ENCODE measurements at places on chromosomes 7 and 10. TPM values are rescaled to one million over a fixed set of nuclear protein-coding genes. Genes with fewer than 3 reads are reported as not detected.
A peak's percentile ranks its signal among the peaks of the same experiment; 100 is the strongest.

GRCh38 chr7:23230641-23231101 lies 15.9 kb upstream of the GPNMB start:
- DNase-seq, result no peak

DNA sequence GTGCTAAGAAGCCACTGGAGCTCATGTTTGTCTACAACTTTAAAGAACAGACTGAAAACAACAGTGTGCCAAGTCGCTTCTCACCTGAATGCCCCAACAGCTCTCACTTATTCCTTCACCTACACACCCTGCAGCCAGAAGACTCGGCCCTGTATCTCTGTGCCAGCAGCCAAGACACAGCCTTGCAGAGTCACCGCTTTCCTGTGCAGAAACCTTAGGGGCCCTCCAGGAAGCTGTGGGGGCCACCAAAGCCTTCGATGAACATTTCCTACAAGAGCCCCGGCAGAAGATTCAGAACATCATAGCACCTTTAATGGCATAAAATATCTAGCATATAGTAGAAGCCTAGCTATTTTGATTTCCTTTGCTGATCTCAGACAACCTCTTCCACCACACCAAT lies 88.0 kb upstream of the PRSS58 start:
- no peak for DNase-seq

- DNase-seq, result no peak
Measured at GRCh38 chr7:144006029-144006691, 6.0 kb downstream of the OR6B1 start.

GRCh38 chr10:77097625-77098024 lies 540.0 kb downstream of the KCNMA1 start:
- no peak for DNase-seq

DNA sequence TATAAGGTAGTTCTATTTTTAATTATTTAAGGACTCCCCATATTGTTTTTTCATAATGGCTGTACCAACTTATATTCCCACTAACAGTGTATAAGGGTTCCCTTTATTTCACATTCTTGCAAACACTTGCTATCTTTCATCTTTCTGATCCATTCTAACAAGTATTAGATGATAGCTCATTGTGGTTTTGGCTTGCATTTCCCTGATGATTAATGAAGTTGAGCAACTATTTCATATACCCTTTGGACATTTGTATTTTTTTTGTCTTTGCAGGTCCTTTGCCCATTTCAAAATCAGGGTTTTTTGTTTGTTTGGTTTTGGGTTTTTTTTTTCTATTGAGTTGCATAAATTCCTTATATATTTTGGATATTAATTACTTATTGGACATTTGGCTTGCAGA lies 107.2 kb downstream of the EPC1 start:
- DNase-seq, result peak; percentile 48

DNA sequence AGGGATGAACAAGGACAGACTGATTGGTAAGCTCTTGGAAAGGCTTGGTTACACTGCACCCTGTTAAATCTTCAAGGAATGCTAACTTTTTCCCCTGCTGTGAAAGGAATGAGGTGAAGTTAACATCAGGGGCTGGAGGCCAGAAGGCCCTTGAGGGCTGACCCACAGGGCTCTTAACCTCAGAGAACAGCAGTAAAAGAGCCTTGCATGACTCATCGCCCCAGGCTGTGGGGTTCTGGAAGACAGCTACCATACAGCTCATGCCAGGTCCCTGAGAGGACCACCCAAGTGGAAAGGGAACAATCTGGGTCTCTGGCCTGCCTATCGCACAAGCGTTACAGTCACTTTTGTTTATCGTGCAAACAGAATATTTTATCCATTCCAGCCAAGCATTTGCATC lies 54.4 kb downstream of the CYP2C9 start:
- DNase-seq, result peak; percentile 51

DNA sequence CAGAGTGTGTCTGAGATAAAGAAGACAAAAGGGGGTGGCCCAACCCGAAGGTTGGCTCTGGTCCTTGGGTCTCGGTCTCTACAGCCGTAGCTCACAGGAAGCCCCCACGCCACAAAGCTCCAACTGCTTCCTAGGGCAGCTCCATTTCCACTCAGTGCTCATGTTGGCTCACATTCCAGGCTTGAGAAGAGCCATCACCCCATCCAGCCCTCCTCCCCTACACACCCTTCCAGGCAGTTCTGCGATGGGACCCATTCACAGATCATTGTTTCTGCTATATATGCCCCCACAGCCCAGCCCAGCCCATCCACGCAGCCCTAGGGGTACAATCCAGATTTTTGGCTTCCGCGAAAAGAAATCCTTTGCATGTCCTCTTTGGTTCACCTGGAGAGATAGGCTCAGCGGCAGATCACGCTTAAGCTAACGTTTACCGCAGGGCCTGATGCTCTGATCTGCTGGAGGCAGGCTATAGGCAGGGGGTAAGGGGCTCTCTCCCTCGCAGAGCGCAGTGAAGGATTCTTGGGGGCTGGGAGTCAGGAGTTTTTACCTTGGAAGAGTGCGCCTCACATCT lies 6.2 kb upstream of the HOXA11 start:
- no peak for DNase-seq

CTTNBP2 gene
- total RNA-seq, result 47.5 TPM

DNAH11 gene
- total RNA-seq, result 0.05 TPM
